ENCODE measurements at places on chromosomes 7 and 10.
A peak's percentile ranks its signal among the peaks of the same experiment; 100 is the strongest.

DNA sequence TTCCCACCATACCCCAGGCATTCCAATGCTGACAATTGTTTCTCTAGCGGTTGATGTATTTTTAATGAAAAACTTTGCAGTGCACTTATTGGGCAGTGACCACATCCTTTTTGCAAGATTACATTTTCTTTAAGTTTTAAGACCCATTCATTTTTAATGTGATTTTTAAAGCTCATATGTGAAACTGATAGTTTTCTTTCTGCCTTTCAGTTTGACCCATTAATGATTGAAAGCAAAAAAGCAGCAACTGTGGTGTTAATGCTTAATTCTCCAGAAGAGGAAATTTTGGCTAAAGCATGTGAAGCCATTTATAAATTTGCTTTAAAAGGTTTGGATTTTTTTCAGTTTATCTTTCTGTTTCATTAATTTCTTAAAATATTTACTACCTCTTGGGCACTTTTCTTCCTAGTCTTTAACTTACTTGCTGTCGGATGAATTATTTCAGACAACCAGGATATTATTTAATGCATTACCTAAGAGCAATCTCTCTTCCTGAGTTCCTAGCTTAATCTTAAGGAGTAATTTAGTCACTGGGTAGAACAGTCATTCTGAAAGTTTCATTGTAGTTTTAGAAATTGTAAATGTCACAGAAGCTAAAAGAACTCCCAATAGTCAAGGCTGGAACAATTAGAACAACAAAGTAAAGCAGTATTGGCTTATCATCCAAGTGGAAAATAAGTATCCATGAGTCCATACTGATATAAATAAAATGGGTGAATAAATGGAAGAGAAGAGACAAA, 18.3 kb downstream of the ARMC3 start:
- no peak overlapping the region for H3K27ac ChIP-seq
- no peaks in the 10 kb centered on the region for H3K36me3 ChIP-seq
- no peak for DNase-seq
- H3K4me1 ChIP-seq = no peaks in the 10 kb centered on the region

DNA sequence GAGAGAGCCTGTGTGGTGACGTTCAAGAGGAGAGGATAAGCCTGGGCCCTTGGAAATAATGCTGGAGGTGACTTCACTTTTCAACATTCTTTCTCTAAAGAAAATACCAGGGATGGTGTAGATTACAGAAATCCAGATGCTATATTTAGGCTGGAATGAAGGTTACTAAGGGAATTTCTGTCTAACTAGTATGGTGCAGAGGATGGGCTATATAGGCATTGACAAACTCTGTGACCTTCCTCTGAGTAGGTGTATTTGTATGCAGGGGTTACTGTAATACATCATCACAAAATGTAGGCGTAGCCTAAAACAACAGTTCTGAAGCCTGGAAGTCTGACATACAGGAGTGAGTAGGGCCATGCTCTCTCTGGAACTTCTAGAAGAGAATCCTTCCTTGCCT, 155.3 kb upstream of the INHBA start:
- no peak overlapping the region for H3K4me3 ChIP-seq
- no peaks in the 10 kb centered on the region for H3K36me3 ChIP-seq
- H3K27me3 ChIP-seq = no peaks in the 10 kb centered on the region
- no peak for DNase-seq

- H3K27me3 ChIP-seq = no peaks in the 10 kb centered on the region
- no peak overlapping the region for H3K27ac ChIP-seq
- H3K4me1 ChIP-seq = peaks cover 7% of the 10 kb centered on the region
Observed at GRCh38 chr10:17817790-17818189, 8.6 kb downstream of the MRC1 start.

GRCh38 chr10:119344381-119344780, 137.0 kb downstream of the GRK5 start:
- H3K4me1 ChIP-seq = peaks cover 45% of the 10 kb centered on the region
- H3K36me3 ChIP-seq = no peaks in the 10 kb centered on the region
- no peak overlapping the region for H3K4me3 ChIP-seq

DNA sequence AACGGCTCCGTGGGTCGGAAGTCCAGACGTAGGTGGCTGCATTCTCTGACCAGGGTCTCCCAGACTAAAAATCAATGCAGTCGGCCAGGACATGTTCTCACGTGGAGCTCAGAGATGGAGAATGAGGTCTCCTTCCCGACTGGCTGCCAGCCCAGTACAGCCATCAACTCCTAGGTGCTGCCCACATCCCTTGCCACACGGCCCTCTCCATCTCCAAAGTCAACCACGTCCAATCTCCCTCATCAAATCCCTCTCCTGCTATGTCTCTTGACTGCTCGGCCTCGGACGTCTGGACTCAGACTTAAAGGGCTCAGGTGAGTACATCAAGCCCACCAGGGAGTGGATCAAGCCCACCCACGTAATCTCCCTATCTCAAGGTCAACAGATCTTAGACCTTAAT, 6.9 kb downstream of the MAD1L1 start:
- DNase-seq = no peak
- H3K36me3 ChIP-seq = peaks cover 86% of the 10 kb centered on the region
- peak overlapping the region; percentile 63 for H3K27ac ChIP-seq
- H3K4me1 ChIP-seq = peaks cover 27% of the 10 kb centered on the region
- no peaks in the 10 kb centered on the region for H3K27me3 ChIP-seq

- H3K36me3 ChIP-seq = no peaks in the 10 kb centered on the region
- DNase-seq = no peak
- H3K27me3 ChIP-seq = no peaks in the 10 kb centered on the region
- no peak overlapping the region for H3K27ac ChIP-seq
- no peak overlapping the region for H3K4me3 ChIP-seq
- H3K4me1 ChIP-seq = no peaks in the 10 kb centered on the region
Observed at GRCh38 chr7:128373606-128374005, 12.1 kb upstream of the PRRT4 start.

DNA sequence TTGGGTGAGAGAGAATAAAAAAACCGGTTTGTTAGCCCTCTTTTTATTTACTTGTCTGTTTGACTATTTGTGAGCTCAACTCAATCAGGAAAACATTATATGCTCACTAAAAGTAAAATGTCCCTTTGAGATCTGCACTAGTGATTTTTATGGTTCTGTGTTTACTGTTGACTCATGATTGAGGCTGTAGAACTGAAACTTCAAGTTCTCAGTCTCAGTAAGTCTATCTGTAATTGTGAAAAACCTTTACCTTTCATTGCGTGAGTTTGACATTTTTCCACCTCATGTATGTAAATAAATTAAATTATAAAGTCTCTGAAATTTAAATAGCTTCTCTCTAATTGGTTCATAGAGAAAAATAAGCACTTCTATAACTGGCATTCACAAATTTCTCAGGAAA, 17.0 kb upstream of the CASD1 start:
- no peak overlapping the region for H3K4me3 ChIP-seq
- no peak for DNase-seq
- H3K4me1 ChIP-seq = no peaks in the 10 kb centered on the region
- peaks cover 6% of the 10 kb centered on the region for H3K27me3 ChIP-seq
- no peak overlapping the region for H3K27ac ChIP-seq

GRCh38 chr10:90398566-90398965, 459.3 kb downstream of the HTR7 start:
- no peak overlapping the region for H3K27ac ChIP-seq
- no peak for DNase-seq
- H3K36me3 ChIP-seq = no peaks in the 10 kb centered on the region
- H3K27me3 ChIP-seq = no peaks in the 10 kb centered on the region
- H3K4me1 ChIP-seq = no peaks in the 10 kb centered on the region
- H3K4me3 ChIP-seq = no peak overlapping the region

GRCh38 chr10:103812004-103812403, 43.4 kb downstream of the SH3PXD2A start:
- peaks cover 17% of the 10 kb centered on the region for H3K4me1 ChIP-seq
- peak overlapping the region; percentile 29 for H3K27ac ChIP-seq
- DNase-seq = peak; percentile 65
- H3K27me3 ChIP-seq = no peaks in the 10 kb centered on the region
- H3K4me3 ChIP-seq = no peak overlapping the region

DNA sequence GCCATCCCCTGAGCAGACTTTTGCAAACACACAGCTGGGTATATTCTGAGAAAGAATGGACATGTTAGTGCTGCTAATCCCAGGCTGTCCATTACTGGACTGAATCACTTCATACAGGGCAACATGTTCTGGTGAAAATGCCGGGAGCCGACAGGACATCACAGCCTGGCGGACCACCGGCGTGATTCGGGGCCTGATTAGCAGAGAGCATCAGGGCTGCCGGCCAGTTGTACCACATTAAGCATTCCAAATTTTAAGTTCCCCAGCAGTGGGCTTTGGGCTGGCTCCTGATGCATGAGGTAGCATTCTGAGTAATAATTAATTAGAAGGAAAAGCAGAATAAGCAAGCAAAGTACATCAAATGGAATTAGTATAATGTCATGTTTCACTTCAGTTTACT, 229.0 kb downstream of the GRID1 start:
- no peak for DNase-seq
- H3K36me3 ChIP-seq = no peaks in the 10 kb centered on the region
- H3K4me1 ChIP-seq = no peaks in the 10 kb centered on the region
- H3K27me3 ChIP-seq = no peaks in the 10 kb centered on the region

DNA sequence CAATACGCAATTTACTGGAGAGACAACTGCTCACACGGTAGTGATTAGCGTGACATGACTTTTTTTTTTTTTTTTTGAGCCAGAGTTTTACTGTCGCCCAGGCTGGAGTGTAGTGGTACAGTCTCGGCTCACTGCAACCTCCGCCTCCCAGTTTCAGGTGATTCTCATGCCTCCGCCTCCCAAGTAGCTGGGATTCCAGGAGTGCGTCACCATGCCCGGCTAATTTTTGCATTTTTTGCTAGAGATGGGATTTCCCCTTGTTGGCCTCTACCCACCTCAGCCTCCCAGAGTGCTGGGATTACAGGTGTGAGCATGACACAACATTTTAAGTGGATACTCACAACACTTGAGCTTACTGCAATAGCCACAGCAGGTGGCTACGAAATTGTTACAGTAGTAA, 11.9 kb downstream of the ARL4A start:
- no peaks in the 10 kb centered on the region for H3K36me3 ChIP-seq
- no peak overlapping the region for H3K27ac ChIP-seq
- H3K27me3 ChIP-seq = no peaks in the 10 kb centered on the region
- DNase-seq = no peak
- H3K4me3 ChIP-seq = no peak overlapping the region
- H3K4me1 ChIP-seq = no peaks in the 10 kb centered on the region

- H3K27me3 ChIP-seq = no peaks in the 10 kb centered on the region
- peaks cover 5% of the 10 kb centered on the region for H3K4me1 ChIP-seq
- no peak overlapping the region for H3K4me3 ChIP-seq
- H3K27ac ChIP-seq = no peak overlapping the region
Observed at GRCh38 chr7:76054123-76055120, 6.5 kb downstream of the MDH2 start.

GRCh38 chr10:118957443-118957825, 72.1 kb upstream of the NANOS1 start:
- H3K4me3 ChIP-seq = no peak overlapping the region

DNA sequence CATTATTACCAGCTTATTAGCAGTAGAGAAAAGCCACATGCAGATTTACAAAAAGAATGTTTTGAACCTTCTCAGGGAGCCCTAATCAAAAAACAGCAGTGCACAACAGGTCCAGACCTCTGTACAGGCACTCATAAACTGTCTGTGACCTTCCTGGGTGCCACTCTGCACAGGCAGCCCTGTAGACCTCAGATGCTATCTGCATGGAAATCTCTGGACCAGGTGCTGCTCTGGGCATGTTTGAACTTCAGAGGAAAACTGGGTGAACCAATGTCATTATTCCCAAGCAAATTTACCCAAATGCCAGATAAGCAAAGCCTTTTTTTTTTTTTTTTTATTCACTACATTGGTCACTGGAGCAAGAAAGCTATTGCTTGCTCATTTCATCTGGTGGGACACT, 104.2 kb downstream of the NPY start:
- no peaks in the 10 kb centered on the region for H3K27me3 ChIP-seq
- no peaks in the 10 kb centered on the region for H3K36me3 ChIP-seq
- H3K4me1 ChIP-seq = no peaks in the 10 kb centered on the region
- DNase-seq = no peak

DNA sequence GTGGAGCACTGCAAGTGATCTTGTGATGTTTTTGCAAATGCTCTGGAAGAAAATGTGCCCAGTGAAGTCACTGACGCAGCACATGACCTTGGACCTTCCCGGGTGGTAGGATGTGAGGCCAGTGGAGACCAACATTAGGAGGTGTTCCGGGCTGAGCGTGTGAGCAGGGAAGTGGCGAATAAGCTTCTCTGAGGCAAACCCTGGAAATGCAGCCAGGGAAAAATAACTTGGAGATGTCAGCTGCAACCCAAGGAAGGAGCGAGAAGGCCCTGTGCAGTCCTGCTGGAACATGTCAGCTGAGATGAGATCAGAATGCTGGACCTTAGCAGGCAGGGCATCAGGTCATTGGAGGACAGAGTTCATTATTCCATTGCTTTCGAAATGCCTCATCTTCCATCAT, 18.6 kb upstream of the SDK1 start:
- no peaks in the 10 kb centered on the region for H3K27me3 ChIP-seq
- DNase-seq = no peak
- H3K4me1 ChIP-seq = no peaks in the 10 kb centered on the region
- H3K36me3 ChIP-seq = no peaks in the 10 kb centered on the region
- no peak overlapping the region for H3K4me3 ChIP-seq

DNA sequence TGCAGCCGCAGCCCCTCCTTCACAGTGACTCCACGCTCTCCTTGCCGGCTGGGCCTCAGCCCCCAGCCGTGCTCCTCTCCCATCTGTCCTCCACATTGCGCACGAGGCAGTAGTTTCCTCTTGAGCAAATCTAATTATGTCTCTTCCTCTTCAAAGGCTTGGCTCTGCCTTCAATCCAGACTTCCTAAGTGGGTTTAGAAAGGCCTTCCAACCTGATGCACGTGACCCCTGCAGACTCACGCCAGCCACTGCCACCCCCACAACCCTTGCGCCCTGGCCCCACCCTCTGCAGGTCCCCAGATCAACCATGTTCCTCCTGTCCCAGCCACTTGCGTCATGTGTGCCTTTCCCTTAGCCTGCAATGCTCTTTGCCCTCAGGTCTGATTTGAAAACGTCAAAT, 75.0 kb upstream of the ADAM12 start:
- H3K36me3 ChIP-seq = no peaks in the 10 kb centered on the region
- no peak for DNase-seq
- no peaks in the 10 kb centered on the region for H3K4me1 ChIP-seq
- H3K27me3 ChIP-seq = no peaks in the 10 kb centered on the region
- H3K27ac ChIP-seq = no peak overlapping the region

DNA sequence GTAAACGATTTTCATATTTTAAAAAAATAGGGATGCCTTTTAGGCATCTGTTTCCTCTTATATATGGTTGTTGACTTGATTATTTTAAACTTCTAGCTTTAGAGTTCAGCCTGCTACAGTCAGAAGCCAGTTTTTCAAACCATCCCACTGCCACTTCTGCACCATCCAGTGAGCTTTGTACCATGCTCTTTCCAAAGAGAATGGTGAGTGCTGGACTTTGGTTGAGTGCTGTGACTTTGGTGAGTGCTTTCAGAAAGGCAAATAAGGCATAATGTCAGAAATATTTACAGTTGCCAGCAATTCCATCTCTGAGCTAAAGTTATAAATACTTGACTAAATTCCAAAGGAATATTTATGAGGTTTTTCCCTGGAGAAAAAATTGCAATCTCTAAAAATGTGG, 117.4 kb downstream of the IPMK start:
- no peak overlapping the region for H3K4me3 ChIP-seq
- H3K27ac ChIP-seq = no peak overlapping the region
- H3K4me1 ChIP-seq = no peaks in the 10 kb centered on the region
- no peaks in the 10 kb centered on the region for H3K27me3 ChIP-seq
- no peaks in the 10 kb centered on the region for H3K36me3 ChIP-seq

- DNase-seq = no peak
- no peaks in the 10 kb centered on the region for H3K36me3 ChIP-seq
- peak overlapping the region; percentile 65 for H3K4me3 ChIP-seq
- peaks cover 26% of the 10 kb centered on the region for H3K27me3 ChIP-seq
- H3K4me1 ChIP-seq = peaks cover 48% of the 10 kb centered on the region
- H3K27ac ChIP-seq = peak overlapping the region; percentile 84
Observed at GRCh38 chr10:72087392-72087968, 871 bp downstream of the SPOCK2 start.

GRCh38 chr10:13347043-13347499, 1.0 kb downstream of the SEPHS1 start:
- H3K36me3 ChIP-seq = peaks cover 5% of the 10 kb centered on the region
- peak overlapping the region; percentile 97 for H3K4me3 ChIP-seq
- H3K27me3 ChIP-seq = peaks cover 6% of the 10 kb centered on the region
